ENCODE measurements at places on chromosomes 3 and 15. TPM values are rescaled to one million over a fixed set of nuclear protein-coding genes. Genes with fewer than 3 reads are reported as not detected.

GRCh38 chr3:134892761-134893160 lies 97.7 kb downstream of the EPHB1 start:
- no peaks in the 10 kb centered on the region for H3K4me1 ChIP-seq
- H3K27ac ChIP-seq = no peak overlapping the region
- no peaks in the 10 kb centered on the region for H3K36me3 ChIP-seq
- DNase-seq = no peak

Gene CACNA2D3
- total RNA-seq = not detected

Gene AP3B2
- 0.10 TPM for total RNA-seq

Gene CCR9
- total RNA-seq = not detected

DNA sequence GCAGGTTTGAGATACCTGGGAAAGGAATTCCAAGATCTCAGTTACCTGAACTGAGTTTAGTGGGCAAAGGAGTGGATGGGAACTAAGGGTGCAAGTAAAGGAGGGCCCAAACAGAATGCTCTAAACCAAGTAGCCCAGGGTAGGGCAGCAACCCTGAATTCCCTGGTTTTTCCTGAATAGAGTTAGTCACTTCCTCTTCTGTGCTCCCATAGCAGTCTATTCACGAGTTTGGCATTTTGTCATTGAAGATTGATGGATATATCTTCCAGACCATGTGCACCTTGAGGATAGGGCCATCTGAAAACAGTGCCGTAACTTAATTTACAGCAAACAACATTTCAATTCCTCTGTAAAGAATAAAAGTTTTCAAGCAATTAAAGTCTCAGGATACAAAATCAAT lies 18.5 kb upstream of the PTX3 start:
- peaks cover 3% of the 10 kb centered on the region for H3K27me3 ChIP-seq
- H3K4me1 ChIP-seq = no peaks in the 10 kb centered on the region
- H3K4me3 ChIP-seq = no peak overlapping the region
- no peak overlapping the region for H3K27ac ChIP-seq
- H3K36me3 ChIP-seq = no peaks in the 10 kb centered on the region

Gene CTDSPL
- total RNA-seq = 1.6 TPM

Gene CACNA1D
- total RNA-seq = not detected

- no peak overlapping the region for H3K4me3 ChIP-seq
- no peak for DNase-seq
- peaks cover 4% of the 10 kb centered on the region for H3K27me3 ChIP-seq
- H3K4me1 ChIP-seq = no peaks in the 10 kb centered on the region
- H3K27ac ChIP-seq = no peak overlapping the region
These were observed 13.5 kb downstream of the HTR3E start for GRCh38 chr3:184110316-184110725.

Gene DET1
- 1.8 TPM for total RNA-seq

DNA sequence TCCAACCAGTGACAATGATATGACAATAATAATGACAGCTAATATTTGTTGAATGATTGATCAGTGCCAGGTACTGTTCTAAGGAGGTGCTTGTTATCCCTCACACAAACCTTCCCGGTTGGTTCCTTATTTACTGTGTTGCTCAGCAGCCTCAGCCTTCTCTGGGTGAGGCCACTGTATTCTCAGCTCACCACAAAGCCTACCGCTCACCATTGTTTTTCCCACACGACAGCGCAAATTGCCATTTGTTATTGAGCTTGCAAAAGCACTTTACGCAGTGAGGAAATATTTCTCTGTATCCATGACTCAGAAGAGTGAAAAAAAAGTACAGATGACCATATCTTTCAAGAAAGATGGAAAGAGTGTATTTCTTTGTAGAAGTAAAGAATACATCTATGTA lies 49.5 kb upstream of the PDZRN3 start:
- no peak for DNase-seq
- no peaks in the 10 kb centered on the region for H3K4me1 ChIP-seq
- H3K4me3 ChIP-seq = no peak overlapping the region
- no peaks in the 10 kb centered on the region for H3K27me3 ChIP-seq

Gene STRIT1
- not detected for total RNA-seq

DNA sequence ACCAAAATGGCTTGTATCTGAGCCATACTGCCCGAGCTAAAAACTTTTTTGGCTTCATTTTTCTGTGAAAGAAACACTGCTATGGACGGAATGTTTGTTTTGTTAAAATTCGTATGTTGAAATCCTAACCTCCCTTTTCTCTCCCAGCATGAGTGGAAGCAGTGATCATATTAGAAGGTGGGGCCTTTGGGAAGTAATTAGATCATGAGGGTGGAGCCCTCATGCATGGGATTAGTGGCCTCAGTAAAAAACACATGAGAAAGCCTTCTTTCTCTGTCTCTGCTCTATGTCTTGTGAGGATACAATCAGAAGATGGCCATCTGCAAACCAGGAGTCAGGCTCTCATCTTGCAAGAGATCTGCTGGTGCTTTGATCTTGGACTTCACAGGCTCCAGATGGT lies 7.4 kb upstream of the FNDC3B start:
- H3K27ac ChIP-seq = no peak overlapping the region
- peaks cover 2% of the 10 kb centered on the region for H3K27me3 ChIP-seq
- no peaks in the 10 kb centered on the region for H3K36me3 ChIP-seq
- peaks cover 5% of the 10 kb centered on the region for H3K4me1 ChIP-seq
- no peak overlapping the region for H3K4me3 ChIP-seq

DNA sequence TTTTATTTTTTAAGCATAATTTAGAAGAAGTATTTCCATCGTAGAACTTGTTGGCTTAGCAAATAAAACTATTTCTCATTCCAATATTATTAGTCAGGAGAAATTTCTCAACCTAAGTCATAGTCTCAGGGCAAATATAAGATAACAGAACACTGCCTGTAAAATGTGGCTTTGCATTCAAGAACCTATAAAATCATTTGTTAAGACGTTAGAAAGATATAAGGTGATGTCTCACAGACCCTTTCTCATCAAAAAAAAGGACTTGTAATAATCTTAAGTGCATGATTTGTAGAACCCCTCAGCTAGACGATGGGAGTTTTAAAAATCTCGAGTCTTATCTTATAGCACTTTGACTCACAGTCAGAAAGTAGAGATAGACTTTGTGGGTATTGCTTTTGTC lies 314.7 kb upstream of the CFAP20DC start:
- H3K4me1 ChIP-seq = peaks cover 15% of the 10 kb centered on the region
- no peak overlapping the region for H3K27ac ChIP-seq
- no peak for DNase-seq
- peaks cover 3% of the 10 kb centered on the region for H3K36me3 ChIP-seq
- no peak overlapping the region for H3K4me3 ChIP-seq

Gene IMPG2
- total RNA-seq = 0.14 TPM

- peak; percentile 16 for DNase-seq
- H3K4me1 ChIP-seq = peaks cover 26% of the 10 kb centered on the region
- H3K4me3 ChIP-seq = peak overlapping the region; percentile 95
- H3K27ac ChIP-seq = peak overlapping the region; percentile 93
These were observed 1.4 kb downstream of the SLTM start for GRCh38 chr15:58931987-58932588.

Gene FRMD4B
- 7.1 TPM for total RNA-seq

- H3K4me1 ChIP-seq = peaks cover 3% of the 10 kb centered on the region
- DNase-seq = no peak
- no peak overlapping the region for H3K4me3 ChIP-seq
- no peaks in the 10 kb centered on the region for H3K36me3 ChIP-seq
- H3K27ac ChIP-seq = no peak overlapping the region
These were observed 142.7 kb downstream of the MEGF11 start for GRCh38 chr15:66110864-66111263.

Gene AHSG
- not detected for total RNA-seq

Gene SERPINI2
- total RNA-seq = not detected

DNA sequence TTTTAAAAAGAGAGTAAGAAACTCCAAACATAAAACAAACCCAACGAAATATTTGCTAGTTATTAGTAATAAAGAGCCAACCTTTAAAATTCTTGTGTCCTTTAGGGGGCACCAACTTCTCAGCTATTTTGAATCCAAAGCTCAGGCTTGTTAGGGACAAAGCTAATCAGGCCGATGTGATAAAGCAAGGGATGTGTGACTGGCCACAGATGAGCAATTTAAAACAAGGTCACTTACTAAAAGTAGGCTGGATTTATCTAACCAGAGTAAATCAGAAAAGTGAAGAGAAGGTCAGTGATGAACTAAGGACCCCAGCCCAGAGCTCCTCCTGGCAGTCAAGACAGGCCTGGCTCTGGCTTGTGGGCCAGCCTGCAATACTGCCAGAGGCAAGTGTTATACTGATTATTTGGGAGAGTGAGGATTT lies 108.5 kb downstream of the CYP19A1 start:
- peaks cover 3% of the 10 kb centered on the region for H3K4me1 ChIP-seq
- H3K27ac ChIP-seq = no peak overlapping the region
- peaks cover 39% of the 10 kb centered on the region for H3K27me3 ChIP-seq
- no peak for DNase-seq
- H3K36me3 ChIP-seq = no peaks in the 10 kb centered on the region

- H3K27ac ChIP-seq = no peak overlapping the region
- H3K4me1 ChIP-seq = peaks cover 5% of the 10 kb centered on the region
- no peaks in the 10 kb centered on the region for H3K36me3 ChIP-seq
- peaks cover 4% of the 10 kb centered on the region for H3K27me3 ChIP-seq
These were observed 119.2 kb downstream of the PTPRG start for GRCh38 chr3:61680617-61681016.

DNA sequence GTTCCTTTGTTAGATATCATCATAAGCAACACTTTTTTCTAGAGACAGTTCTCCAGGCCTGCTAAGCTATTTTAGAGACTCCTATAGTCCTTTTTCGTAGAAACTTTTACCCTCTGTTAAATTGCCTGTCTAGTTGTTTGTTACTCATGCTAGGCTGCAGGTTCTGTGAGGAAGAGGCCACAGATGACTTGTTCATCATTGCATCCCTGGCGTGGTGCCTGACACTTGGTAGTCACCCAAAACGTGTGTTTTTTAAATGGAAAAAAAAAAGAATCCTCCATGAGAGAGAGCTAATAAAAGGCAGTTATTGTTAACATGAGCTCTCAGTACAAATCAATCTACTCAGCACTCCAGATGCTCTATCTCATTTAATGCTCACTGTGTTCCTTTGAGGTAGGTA lies 35.1 kb downstream of the CCDC54 start:
- H3K27me3 ChIP-seq = peaks cover 4% of the 10 kb centered on the region
- H3K27ac ChIP-seq = no peak overlapping the region
- H3K4me3 ChIP-seq = no peak overlapping the region
- peaks cover 7% of the 10 kb centered on the region for H3K4me1 ChIP-seq
- peaks cover 3% of the 10 kb centered on the region for H3K36me3 ChIP-seq

- H3K27me3 ChIP-seq = no peaks in the 10 kb centered on the region
- DNase-seq = no peak
- peaks cover 41% of the 10 kb centered on the region for H3K36me3 ChIP-seq
- no peak overlapping the region for H3K4me3 ChIP-seq
These were observed 42.7 kb upstream of the B3GNT5 start for GRCh38 chr3:183210341-183210740.

DNA sequence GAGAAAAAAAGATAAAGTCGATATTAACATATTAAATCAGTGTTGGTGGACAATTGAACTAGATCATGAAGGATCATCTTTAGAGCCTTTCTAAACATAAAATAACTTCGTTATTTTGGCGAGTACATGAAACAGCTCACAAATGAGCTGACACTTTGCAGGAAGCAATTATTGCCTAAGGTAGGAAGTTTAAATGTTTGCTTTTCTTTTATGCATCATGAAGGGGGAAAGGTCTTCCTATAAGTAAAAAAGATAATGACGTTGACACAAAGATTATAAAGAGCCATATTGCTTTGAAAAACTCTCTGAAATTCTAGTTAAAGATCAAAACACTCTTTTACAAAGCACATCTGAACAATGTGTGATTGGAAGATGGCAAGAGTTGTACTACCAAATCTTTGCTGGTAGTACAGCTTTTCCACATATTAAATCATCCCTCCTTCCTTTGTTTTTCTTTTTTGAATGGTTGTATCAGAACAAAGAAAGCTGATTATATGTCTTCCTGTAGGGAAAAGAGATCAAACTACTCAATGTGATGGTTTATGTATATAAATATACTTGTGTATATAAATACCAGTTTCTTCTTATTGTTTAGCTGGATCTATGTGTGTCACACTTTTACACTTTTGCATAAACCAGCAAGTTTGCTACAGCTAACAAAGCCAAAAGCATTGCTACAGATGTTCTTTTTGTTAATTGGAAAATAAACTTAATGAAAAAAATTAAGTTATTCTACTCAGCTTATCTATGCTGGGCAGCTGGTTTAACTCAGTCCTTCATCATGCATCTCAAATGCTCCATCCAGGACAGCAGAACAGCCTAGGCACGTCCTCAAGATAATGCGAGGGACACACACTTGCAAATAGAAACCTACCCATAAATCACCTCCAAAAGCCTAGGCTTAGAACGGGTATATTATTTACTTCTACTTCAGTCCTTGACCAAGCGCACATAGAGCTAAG lies 850.8 kb upstream of the ROBO1 start:
- no peak overlapping the region for H3K4me3 ChIP-seq
- no peaks in the 10 kb centered on the region for H3K4me1 ChIP-seq
- H3K36me3 ChIP-seq = no peaks in the 10 kb centered on the region
- DNase-seq = no peak
- H3K27me3 ChIP-seq = no peaks in the 10 kb centered on the region

DNA sequence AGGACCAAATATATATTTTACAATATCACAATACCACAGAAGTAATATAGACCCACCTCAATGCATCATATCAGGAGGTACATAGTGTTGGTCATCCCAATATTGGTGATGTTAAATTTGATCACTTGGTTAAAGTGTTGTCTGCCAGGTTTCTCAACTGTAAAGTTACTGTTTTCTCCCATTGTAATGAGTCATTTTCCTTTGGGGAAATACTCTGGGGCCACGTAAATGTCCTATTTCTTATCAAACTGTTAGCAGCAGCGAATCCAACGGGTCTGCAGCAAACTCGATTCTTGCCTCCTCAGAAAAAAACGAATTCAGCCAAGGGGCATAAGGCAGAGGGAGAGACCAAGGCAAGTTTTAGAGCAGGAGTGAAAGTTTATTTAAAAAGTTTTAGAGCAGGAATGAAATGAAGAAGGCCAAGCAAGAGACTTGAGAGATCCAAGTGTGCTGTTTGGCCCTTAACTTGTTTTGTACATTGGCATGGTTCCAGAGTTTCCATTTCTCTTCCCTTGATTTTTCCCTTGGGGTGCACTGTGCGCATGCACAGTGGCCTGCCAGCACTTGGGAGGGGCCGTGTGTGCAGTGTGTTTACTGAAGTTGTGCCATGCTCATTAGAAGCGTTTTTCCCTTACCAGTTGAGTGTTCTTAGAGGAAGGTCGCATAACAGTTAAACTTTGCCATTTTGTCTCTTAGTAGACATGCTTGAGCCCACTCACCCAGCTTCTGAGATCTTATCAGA lies 512.5 kb downstream of the AGBL1 start:
- no peaks in the 10 kb centered on the region for H3K27me3 ChIP-seq
- no peaks in the 10 kb centered on the region for H3K4me1 ChIP-seq
- DNase-seq = no peak

Gene ANKRD34C
- total RNA-seq = not detected

- peaks cover 17% of the 10 kb centered on the region for H3K4me1 ChIP-seq
- H3K36me3 ChIP-seq = no peaks in the 10 kb centered on the region
- DNase-seq = peak; percentile 62
- no peak overlapping the region for H3K4me3 ChIP-seq
- H3K27ac ChIP-seq = no peak overlapping the region
These were observed 92.0 kb downstream of the SNRK start for GRCh38 chr3:43378066-43378935.

Measured in activated naive CD8-positive, alpha-beta T cell treated with anti-CD3 and anti-CD28 coated beads for 36 hours (primary cell).